NCI-H2029 treated with DMSO at 0.1 percent for 48 hours (cell line): ENCODE measurements at places on chromosomes 2 and 18.
A peak's percentile ranks its signal among the peaks of the same experiment; 100 is the strongest.

DNA sequence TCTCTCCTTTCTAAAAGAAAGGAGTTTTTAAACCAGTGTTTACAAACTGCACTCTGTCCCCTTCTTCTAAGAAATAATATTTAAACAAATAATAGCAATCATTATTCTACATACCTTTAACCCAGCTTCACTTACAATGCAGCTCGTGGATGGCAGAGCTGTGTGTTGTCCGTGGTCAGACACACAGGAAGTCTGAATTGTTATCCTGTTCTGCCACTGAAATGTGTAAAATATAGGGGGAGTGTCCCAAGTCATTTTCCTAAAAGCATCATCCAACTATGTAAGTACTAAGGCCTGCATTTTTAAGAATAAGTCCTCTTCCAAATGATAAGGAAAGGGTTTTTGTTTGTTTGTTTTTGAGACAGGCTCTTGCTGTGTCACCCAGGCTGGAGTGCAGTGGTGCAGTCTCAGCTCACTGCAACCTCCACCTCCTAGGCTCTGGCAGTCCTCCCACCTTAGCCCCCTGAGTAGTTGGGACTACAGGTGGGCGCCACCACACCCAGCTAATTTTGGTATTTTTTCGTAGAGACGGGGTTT, 2.7 kb upstream of the PPP4R1 start:
- DNase-seq, result no peak

DNA sequence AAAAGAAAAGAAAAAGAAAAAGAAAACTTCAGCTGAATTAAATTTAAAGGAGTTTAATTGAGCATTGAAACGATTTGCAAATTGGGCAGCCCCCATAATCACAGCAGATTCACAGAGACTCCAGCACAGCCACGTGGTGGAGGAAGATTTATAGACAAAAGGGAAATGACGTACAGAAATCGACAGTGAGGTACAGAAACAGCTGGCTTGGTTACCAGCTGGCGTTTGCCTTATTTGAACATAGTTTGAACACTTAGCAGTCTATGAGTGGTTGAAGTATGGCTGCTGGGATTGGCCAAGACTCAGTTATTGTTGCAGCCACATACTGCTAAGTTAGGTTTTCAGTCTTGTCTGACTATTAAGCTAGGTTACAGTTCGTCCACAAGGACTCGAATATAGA, 312.2 kb upstream of the SLC14A2 start:
- no peak for DNase-seq

- no peak for DNase-seq
Measured at GRCh38 chr2:158815658-158816057, 20.5 kb downstream of the DAPL1 start.

DNA sequence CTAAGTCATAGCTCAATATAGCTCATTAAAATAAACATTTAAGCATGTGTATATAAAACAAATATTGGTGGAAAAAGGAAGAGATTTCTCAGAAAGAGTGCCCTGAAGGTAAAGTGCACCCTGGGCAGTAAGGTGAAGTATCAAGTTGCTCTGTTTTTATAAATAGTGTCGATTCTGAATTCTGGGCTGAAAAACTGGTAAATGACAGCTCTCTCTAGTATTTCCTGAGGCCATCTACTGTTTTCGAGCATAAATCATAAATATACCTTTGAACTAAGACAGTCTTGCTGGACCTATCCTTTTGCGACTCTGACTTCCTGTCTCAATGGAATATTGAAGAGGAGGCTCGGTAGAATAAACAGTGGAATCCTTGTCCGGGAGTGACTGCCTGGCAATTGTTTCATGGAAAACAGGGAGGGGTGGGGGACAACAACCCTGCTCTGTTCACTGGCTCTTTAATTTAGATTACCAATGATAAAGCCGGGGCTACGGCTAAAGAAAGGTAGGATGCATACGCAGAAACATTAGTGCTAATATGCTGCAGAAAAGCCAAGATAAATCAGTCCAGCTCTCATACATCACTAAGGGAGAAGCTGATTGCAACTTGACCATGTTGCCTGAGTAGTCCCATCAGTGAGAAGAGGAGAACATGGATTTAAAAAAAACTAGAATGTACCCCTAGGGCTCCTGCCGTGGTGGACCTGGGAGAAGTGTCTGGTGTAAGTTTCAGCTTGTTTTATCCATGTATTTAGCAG, 124.1 kb downstream of the RAPGEF4 start:
- peak; percentile 34 for DNase-seq

- no peak for DNase-seq
Measured at GRCh38 chr18:77178559-77178958, 46.0 kb upstream of the MBP start.

DNA sequence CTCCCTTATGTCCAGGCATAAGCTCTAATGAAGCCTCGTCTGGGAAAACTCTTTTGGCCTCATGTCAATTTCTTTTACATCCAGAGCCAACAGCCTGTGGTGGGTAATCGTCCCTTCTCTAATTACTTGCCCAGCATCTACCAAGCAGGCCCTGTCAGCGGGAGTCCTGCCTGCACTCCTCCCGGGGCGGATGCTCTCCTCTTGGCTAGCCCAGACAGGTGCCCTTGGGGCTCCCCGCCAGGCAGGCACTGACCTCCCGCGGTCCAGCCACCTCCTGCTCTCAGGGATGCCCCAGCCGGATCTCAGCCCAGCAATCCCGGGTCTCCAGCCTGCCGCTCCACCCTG, 74.2 kb downstream of the NCAPH start:
- DNase-seq, result no peak

DNA sequence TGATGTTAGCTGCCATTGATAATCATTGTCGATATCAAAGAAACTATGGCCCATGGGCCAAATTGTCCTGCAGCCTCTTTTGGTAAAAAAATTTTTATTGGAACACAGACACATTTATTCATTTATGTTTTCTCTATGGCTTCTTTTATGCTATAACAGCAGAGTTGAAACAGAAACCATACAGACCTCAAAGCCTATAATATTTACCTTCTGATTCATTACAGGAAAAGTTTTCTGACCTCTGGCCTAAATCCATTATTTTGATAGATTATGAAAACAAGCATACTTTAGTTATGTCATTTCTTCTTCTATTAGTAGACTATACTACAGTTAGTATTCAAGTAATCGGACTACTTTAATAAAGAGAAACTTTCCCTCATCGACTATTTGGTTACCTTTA, 349.7 kb upstream of the GALNT5 start:
- no peak for DNase-seq

DNA sequence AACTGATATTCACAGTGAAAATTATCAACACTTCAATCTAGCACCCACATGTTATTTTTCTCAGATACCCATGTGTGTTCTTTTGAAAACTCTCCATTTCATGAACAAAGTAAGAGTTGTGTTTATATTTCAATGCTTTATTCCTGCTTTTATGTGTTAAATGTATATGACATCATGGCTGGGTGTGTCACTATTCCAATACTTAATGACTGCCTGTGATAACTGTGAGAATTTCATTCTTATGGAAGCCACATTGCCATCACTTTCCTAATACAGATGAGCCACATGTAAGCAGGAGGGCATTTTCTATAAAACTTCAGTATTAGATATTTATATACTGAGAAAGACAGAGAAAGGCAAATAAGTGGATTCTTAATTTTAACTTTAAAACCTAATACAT, 100.4 kb upstream of the FIGN start:
- no peak for DNase-seq

DNA sequence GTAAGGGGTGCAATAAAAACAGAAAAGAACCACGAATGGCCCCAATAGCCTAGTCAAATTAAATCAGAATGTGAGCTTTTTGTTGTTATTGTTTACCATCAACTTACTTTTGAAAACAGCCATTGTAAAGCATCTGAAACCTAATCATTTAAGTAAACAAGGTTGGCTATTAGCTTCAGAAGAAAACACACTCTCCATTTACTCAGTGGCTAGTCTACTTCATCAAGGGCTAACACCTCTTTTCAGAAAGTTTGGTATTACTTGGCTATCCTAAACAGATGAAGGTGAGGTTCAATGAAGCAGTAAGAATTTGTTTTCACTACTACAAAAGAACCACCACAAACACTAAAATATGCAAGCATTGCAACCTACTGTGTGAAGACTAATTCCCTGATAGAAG, 398.0 kb downstream of the CDH2 start:
- no peak for DNase-seq

- DNase-seq, result no peak
Measured at GRCh38 chr2:154452471-154452870, 246.0 kb upstream of the KCNJ3 start.

GRCh38 chr2:88230911-88231310, 60.8 kb downstream of the THNSL2 start:
- DNase-seq, result no peak

DNA sequence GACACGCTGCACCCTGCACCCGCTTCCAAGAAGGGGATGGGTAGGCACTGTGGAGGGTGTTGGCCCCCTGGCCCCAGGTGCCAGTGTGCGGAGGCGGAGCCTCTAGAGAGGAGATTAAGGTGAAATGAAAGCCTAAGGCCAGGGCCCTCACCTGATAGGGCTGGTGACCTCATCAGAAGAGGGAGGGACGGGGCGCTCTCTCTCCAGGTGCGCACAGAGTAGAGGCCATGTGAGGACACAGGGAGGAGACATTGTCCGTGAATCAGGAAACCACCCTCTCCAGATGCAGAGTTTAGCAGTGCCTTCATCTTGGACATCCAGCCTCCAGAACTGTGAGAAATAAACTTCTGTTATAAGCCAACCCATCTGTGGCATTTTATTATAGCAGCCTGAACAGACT, 62.3 kb downstream of the PSMG2 start:
- peak; percentile 10 for DNase-seq

- DNase-seq, result no peak
Measured at GRCh38 chr2:234528410-234529148, 31.7 kb upstream of the ARL4C start.

DNA sequence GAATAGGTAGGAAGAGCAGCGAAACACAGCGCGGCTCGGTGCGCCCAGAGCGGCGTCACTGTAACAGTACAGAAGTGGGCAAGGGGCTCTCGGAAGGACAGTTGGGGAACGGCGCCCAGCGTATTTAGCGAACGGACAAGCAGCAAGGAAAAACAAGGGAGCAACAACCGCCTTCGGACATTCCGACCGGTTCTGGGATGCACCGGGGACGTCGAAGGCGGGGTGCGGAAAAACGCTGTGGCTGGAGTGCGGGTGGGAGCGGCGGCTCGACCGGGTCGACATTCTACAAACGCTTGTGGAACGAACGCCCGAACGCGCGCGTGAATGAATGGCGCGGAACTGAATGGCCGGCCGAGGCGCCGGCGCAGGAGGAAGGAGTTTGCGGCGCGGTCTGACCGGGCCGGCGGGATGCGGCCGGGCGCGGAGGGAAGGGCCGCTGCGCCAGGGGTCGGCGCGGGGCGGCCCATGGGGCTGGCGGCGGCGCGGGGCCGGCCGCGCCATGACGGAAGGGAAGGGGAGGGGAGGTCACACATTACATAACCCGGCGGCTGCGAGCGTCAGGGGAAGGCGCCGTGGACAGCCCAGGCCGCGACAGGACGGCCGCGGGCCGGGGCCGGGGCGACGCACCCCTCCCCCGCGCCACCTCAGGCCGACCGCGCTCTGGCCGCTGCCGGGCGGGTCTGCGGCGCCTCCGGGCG, 605 bp downstream of the REV1 start:
- no peak for DNase-seq

GRCh38 chr2:62197925-62198633, 2.2 kb downstream of the B3GNT2 start:
- DNase-seq, result no peak

DNA sequence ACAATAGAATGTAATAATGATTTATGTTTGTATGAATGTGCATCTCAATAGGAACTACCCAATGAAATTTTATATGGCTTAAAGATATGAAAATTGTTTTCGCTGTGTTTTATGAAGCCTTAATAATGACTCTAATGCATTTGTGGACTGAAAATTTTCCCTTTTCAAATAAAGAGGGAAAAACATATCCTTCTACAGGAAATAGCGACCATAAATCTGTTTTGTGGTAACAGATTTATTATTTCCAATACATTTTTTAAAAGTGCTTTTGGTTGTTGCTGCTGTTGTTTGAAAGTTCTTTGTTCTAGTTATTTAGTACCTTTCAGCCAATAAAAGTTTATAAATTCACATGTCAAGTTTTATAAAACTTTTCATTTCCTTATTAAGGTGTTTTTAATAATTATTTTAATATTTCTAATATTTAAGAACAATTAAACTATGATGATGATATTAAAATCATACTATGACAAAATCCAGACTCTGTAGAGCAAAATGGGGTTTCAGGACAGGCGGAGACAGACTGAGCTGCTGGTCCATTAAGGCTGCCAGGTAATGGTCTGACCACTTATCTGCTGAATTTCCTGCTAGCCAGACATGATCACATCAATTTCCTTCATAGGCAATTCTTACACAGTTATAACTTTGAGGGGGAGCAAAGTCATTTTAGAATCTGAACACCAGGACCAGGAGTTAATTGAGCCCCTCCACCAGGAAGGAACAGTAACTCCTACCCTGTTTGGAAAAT, 65.7 kb upstream of the NEUROD1 start:
- DNase-seq, result no peak

GRCh38 chr18:573385-573784, 6.8 kb upstream of the CETN1 start:
- no peak for DNase-seq

- DNase-seq, result peak; percentile 25
Measured at GRCh38 chr18:13804305-13804704, 19.6 kb upstream of the MC5R start.

- DNase-seq, result no peak
Measured at GRCh38 chr2:102126169-102126568, 16.4 kb upstream of the IL1R1 start.

DNA sequence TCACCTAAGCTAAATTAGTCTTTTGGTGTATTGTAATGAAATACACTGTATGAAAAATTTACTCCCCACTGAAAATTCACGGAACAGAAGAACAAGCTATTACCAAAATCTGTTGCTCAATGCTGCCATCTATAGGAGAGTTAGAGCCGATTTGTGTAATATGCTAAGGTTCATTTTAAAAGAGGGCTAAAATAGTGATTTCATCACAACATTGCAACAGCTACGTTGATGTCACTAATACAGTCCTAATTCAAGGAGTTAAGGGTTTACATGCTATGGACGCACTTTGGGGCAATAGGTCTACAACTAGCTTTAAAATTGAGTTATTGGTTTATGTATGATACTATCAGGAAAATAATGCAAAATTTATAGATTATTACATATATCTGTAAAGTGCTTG, 3.0 kb upstream of the IRS1 start:
- DNase-seq, result peak; percentile 81
